ENCODE measurements at places on chromosomes 3 and 15.

DNA sequence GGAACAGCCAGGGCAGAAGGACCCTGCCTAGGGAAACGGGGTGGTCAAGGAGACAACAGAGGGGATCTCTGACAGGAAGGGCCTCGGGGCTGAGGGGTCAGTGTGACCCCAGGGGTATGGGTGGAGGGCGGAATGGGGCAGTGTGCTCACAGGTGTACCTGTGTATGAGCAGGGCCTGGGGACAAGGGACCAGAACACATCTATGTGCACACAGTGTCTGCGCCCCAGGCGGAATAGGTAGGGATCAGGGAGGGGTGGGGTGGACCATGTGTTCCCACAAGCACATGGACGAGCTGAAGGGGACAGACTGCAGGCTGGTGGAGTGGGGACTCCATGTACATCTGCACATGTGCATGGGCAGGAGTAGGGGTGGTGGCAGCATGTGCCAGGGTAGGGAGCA, 5.0 kb upstream of the TLR9 start:
- no peak for DNase-seq

- DNase-seq, result no peak
These were observed 7.0 kb upstream of the MANF start for GRCh38 chr3:51378065-51378464.

- DNase-seq, result no peak
These were observed 12.9 kb downstream of the SSUH2 start for GRCh38 chr3:8631661-8632060.

- DNase-seq, result no peak
These were observed 30.9 kb downstream of the TFG start for GRCh38 chr3:100740207-100740606.

GRCh38 chr15:35466476-35466875, 79.5 kb downstream of the DPH6 start:
- no peak for DNase-seq

GRCh38 chr3:143707848-143708247, 140.4 kb downstream of the SLC9A9 start:
- DNase-seq, result no peak

- no peak for DNase-seq
These were observed 32.1 kb upstream of the AP4E1 start for GRCh38 chr15:50876260-50876988.

DNA sequence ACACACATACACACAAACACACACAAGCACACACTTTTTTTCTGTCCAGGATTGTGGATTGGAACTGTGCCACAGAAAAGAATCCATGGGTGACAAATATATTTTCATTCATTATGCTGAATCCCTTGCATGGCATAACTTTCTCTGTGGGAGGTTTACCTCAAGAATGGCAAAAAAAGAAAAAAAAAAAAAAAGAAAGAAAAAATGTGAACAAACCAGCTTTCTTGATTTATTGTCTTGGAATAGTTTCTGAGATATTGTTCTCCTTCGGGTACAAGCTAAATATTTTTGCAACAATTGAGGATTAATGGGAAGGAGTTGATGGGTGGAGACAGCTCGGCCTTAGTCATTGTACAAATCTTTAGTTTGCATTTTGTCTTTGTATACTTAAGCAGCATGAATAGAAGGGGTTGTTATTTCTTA, 153.1 kb downstream of the GMNC start:
- DNase-seq, result peak; percentile 16

DNA sequence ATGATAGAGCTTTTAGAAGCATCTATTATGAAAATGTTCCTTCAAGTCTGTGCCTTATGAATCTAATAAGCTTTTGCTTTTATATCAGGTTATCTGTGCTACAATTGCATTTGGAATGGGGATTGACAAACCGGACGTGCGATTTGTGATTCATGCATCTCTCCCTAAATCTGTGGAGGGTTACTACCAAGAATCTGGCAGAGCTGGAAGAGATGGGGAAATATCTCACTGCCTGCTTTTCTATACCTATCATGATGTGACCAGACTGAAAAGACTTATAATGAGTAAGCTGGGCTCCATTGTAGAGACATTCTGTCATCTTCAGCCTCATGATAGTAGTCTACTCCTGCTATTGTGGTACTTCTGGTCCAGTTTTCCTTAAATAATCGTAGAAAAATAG, 73.4 kb downstream of the BLM start:
- no peak for DNase-seq

GRCh38 chr3:15427981-15428380, 583 bp downstream of the EAF1 start:
- DNase-seq, result no peak

DNA sequence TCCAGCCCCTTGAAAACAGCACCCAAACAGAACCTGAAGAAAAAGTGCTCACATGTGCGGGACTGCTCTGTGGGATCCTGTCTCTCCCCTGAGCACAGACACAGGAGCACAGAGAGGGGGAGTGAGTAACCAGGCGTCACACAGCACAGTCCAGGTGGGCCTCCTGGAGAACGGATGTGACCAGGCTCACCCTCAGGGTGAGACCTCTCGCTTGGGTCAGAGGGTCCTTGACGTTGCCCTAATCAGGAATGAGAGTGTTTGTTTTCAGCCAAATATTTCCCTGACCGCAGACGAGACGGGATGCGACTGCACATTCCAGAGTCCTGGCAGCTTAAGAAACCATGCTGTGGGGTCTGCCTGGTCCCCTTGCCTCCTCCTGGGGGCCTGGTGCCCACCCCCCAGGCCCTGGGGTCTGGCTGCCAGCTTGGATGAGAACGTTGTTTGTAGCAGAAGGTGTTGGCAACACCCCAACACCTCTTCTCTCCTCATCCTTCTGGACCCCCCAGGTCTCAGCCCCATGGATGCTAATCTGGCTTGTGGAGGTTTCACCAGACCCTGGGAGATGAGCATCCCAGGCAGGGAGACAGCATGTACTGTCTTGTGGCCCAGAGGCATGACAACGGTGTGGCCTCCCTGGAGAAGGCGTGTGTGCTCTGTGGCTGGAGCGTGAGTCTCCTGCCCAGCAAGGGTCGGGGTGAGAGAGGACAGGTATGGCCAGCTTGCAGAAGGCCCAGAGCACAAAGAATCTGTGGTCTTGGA, 42.1 kb upstream of the SLC6A6 start:
- DNase-seq, result no peak

- DNase-seq, result peak; percentile 32
These were observed 61.7 kb upstream of the PPIB start for GRCh38 chr15:64224511-64224910.

GRCh38 chr3:32004113-32004765, 22.7 kb downstream of the ZNF860 start:
- no peak for DNase-seq

- DNase-seq, result no peak
These were observed 147.8 kb downstream of the LRRC28 start for GRCh38 chr15:99399061-99399460.

GRCh38 chr3:110318108-110318507, 753.5 kb upstream of the NECTIN3 start:
- DNase-seq, result no peak

GRCh38 chr15:42207674-42208579, at the start of gene VPS39:
TSS of gene VPS39 (minus strand) at chr15:42208304. CDS start at chr15:42208153, 151 bp downstream.
- DNase-seq, result peak; percentile 60

DNA sequence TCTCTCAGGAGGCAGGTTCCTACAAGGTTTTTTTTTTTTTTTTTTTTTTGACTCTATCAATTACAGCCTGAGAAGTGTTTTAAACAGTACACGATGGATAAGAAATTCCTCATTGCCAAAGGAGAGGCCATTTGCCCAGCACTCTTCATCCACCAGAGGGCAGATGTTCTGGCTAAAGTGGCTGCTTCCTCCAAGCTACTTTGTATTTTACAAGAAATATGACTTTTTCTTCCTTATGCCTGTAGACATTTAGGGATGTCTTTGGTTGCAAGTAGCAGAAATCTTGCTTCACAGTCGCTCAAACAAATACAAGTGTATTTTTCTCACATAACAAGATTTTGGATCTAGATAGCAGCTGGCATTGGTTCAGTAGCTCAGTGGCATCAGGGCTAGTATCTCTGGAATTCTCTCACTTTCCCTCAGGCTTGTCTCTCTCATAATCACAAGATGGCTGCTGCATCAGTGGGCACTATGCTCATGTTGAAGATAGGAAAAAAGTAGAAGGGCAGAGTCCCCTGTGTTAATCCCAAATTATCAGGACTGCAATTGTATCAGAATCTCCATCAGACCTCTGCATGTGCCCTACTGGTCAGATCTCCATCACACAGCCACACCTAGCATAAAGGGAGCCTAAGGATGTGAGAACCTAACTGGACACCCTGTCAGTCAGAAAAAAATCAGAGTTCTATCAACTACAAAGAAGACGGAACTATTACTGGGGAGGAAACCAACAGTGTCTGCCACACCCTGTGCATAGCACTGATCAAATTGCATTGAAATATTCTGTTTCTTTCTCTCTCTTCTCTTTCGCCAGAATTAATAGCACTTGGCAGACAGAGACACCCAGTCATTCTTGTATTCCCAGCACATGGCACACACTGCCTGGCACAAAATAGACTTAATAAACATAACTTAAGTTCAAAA, 138.9 kb upstream of the COL8A1 start:
- DNase-seq, result no peak

GRCh38 chr3:55512571-55513343, 25.7 kb upstream of the WNT5A start:
- no peak for DNase-seq

- DNase-seq, result no peak
These were observed 9.2 kb upstream of the UBE2Q2 start for GRCh38 chr15:75834021-75834420.

DNA sequence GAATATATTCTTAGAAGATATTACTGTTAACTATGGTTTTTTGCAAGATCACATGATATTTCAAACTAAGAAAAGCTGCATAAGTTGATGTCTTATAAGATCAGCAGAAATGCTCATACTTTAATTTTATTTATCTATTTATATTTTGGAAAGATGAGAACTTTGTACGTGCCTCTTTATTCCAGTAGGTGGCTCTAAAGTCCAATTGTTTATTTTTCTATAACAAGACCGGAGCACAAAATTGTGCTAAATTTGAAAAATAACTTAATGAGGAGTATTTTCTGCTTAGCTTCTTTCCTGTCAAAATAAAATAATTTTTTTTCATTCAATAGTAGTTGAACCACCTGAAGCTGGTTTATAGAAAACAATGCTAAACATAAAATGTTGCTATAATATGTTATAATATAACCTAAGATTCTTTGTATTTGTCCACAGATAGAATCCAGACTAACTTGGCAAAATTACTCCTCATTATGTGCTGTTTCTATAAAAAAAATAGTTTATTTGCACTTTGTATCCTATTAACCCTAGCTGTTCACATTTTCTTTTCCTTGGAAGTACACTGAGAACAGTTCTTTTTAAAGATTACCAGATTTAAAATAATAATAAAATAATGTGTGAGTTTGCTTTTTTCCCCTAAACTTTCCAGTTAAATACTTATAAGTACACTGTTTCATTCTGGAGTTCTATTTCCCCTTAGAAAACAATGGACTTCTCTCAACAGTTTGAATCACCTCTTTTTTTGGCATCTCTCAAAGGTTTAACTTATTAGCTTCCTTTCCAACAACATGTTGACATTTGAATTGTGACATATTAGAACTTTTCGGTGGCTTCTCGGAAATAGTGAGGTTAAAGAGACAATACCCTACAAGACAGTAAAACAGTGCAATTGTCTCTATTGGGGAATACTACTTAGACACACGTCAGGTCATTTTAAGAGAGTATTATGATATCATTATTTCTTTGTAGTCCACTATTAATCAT, 530.0 kb downstream of the MECOM start:
- DNase-seq, result no peak

GRCh38 chr3:152703245-152703890, 131.6 kb upstream of the P2RY1 start:
- DNase-seq, result no peak

DNA sequence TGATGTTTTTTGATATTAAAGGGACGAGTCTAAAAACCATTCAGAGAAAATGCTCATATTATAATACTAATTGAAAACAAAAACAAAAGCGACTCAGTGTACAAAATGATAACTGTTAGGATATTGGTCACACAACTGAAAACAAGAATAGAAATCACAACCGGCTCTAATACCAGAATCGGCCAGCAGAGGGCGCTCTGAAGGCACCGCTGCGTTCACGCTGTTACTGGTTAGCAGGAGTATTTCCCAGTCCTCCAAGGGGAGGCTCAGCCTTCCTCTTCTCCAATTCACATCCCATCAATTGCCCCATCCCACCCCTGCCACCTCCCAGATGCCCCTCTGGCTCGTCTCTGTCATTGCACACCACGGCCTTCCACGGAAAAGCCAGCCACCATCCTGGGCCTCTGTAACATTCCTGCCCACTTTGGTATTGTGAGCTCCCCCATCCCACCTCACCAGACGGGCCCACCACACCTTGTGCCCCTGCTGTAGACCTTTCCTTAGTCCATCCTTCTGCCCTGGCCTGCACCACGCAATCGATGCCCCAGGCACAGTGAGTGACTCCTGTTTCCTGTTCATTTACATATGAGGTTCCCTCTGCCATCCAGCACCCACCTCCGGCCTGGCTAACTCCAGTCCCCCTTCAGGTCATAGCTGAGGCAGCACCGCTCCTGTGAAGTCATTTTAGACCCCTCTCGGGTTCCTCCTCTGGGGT, 8.5 kb downstream of the FAM107A start:
- no peak for DNase-seq

- DNase-seq, result no peak
These were observed 11.7 kb upstream of the HHATL start for GRCh38 chr3:42714171-42714852.

DNA sequence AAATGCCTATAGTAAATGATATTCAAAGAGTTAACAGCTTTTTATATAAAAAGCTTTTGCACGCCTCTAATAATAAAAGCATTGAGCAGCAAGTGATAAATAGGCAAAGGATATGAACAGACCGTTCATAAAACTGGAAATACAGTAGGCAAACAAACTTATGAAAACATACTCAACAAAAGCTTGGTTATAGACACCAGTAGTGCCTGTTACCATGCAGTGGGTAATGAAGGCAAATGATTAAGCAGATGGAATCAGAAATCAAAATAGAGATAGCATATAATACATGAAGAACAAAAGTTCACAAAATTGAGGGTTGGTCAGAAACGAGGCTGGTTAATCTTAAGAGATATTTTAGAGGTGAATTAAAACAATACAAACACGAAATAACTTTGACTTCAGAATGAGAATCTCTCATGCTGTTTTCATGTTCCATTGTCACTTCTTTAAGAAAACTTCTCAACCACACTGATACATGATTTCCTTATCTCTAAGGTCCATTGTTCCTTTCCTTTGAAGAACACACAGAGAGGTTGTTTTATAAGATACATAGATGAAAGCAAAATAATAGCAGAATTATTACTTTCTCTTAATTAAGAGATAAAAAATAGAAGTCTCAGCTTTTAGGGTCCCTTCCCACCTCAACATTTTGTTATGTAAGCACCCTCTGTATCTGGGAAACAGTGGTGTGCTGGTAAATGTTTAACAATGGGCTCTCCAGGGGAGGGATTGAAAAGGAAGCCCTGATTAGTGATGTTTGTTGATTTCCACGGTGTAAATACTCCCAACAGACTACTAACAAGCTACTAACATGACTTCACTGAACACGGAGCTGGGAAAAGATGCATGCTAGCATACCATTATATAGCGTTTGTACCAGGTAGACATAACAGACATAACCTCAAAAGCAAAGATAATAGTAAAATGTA, 12.6 kb downstream of the RASGRP1 start:
- DNase-seq, result no peak

- no peak for DNase-seq
These were observed 44.8 kb upstream of the SLC41A3 start for GRCh38 chr3:126128504-126129397.

- no peak for DNase-seq
These were observed 248.5 kb downstream of the PTPRG start for GRCh38 chr3:61809879-61810278.

- no peak for DNase-seq
These were observed 30.5 kb downstream of the LRRK1 start for GRCh38 chr15:100949691-100950090.

- DNase-seq, result no peak
These were observed 25.9 kb downstream of the MAP6D1 start for GRCh38 chr3:183799461-183799860.

Measured in GM04503 (cell line).